ENCODE measurements at places on chromosomes 1 and 21. TPM values are rescaled to one million over a fixed set of nuclear protein-coding genes. Genes with fewer than 3 reads are reported as not detected.
A peak's percentile ranks its signal among the peaks of the same experiment; 100 is the strongest.

DNA sequence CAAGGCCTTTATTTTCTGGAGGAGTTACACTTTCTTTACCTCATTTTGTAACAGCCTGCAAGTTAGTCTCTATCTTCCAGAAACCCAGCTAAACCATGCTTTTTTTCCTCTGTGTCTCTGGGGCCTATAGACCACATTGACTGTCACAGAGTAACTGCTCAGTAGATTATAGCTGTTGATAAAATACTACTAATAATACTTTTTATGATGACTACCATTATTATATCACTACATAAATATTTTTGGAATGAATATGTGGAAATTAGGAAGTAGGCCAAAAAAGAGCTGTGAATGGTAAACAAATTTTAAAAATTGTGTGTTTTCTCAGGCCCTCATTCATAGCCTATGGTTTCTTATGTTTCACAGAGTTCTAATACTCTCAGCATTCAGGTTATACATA lies 233.1 kb upstream of the USP24 start:
- DNase-seq, result no peak

DNA sequence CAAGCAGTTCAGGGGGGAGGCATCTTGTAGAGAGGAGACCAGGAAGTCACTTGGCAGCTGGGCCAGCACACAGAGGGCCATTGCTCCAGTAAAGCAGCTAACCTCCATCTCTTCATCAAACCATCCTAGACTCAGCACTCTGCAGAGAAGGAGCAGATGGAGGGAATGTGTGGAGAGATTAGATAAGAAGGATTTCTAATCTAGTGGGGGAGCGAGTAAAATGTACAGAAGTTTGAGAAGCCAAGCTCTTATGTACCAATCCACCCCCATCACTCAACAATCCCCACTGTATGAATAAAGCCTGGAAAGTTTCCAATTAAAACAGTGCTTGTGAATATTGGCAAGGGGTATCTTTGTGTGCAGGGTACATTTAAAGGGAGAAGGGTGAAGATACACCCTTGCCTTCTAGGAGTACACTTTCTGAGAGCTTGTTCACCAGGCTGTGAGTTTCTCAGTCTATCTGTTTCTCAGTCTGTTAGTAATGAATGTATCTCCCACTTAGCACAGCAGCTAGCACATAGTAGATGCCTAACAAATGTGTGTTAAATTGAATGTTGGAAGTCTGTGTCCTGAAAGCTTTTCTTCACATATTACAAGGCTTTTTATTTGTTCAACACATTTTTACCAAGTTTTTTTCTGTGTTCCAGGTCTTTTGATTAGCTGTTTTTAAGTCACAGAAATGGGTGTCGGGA lies 142.7 kb upstream of the UBE2U start:
- no peak for DNase-seq

DNA sequence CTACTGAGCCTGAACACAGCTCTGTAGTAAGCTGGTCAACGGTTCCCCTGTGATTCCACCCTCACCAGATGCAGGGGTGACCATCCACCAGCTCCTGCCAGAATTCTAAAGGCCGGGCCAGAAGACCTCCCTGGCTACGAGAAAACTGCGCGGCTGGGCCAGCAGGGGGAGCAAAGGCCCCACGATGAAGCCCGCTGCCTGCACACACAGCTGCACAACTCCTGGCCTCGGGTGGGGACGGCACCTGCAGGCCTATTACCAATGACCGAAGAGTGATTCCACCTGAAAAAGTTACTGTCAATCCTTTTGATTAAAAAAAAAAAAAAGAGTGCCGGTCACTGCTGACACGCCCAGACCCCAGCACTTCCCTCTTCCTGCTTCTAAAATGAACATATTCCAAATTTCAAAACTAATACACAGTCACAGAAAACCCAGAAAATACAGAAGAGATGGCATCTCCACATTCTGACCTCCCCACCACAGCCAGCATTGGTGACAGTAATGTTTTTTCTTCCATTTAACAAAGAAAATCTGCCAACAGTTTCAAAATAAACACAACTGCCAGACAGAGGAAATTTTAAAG lies 49.8 kb upstream of the RIPK4 start:
- peak; percentile 70 for DNase-seq

GRCh38 chr1:25128121-25128621 lies 104.1 kb downstream of the SYF2 start:
- DNase-seq, result no peak

LCA5L gene
- total RNA-seq, result 0.83 TPM

DNA sequence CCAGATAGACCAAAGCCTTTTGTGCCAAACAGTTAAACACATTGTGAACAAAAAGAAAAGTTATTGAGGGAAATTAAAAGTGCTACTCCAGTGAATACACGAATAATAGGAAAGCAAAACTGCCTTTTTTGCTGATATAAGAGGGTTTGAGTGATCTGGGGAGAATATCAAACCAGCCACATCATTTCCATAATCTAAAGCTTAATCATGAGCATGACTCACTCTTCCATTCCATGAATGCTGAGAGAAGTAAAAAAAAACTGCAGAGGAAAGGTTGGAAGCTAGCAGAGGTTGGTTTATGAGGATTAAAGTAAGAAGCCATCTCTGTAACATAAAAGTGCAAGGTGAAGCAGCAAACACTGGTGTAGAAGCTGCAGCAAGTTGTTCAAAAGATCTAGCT lies 350.6 kb upstream of the NCAM2 start:
- no peak for DNase-seq

GRCh38 chr21:29293495-29293894 lies 5.2 kb upstream of the BACH1 start:
- DNase-seq, result no peak

RAB42 gene
- total RNA-seq, result 1.4 TPM

PLA2G4A gene
- 2.1 TPM for total RNA-seq

GRCh38 chr1:208312706-208313105 lies 68.5 kb upstream of the PLXNA2 start:
- no peak for DNase-seq

DNA sequence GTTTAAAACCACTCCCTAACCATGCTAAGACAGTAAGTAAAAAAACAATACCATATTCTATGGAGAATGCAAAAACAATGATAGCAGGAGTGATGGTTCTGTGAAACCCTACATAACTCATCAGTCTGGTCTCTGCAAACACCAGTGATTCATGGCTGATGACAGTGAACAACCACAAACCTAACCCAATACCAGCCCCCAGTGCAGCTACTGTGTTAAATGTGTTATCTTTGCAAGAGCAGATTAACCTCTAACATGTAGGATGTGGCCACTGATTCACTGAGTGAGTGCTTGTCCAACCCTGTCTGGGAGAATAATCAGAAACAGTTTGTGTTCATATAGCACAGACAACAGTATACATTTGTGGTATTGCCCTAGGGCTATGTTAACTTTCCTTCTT lies 100.2 kb upstream of the COG2 start:
- DNase-seq, result no peak

TMEM81 gene
- 2.7 TPM for total RNA-seq

DNA sequence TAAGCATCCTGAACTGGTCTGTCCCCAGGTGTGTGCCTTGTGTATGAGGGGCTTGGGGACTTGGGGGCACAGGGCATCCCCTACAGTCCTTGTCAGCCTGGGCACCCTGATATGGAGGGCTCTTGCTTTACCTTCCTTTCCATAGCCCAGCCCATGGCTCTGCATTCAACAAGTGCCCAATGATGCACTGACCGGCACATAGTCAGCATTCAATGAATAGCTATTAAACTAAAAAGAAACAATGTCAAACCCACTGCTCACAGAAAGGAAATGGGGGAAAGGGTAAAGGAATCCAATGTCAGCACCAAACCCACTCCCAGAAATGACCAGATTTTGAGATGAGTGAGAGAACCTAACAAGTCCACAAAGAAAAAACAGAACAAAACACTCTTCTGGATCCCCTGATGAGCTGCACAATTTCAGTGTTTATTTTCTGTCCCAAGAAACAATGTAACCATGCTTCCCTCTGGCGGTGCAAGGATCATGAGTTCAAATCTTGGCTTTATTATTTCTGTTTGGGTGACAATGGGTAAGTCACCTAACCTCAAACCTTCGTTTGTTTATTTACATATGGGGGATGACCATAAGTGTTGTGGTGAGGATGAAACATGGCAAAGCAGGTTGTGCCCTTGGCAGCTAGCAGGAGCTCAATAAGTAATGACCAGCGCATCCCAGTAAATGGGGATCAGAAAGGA lies 22.0 kb downstream of the SYT6 start:
- DNase-seq, result no peak

TPTE gene
- total RNA-seq, result not detected

DNA sequence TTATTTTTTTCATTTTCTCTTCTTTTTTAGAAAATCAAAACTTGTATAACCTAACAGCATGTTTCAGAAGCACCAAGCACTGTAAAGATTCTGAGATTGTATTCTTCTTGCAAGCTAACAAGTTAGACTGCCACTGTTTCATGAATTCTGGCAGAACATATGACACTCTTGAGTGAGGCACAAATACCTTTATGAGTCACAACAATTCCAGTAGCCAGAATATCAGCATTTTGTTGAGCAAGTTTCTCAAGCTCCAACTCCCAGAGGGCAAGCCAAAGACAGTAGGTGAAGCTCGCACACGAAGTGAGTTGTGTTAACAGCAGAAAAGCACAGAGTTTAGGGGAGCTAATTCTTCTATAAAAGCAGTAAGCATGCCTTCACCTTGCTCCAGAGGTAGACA lies 268.8 kb upstream of the NCAM2 start:
- no peak for DNase-seq

GRCh38 chr1:87048237-87048636 lies 133.8 kb downstream of the HS2ST1 start:
- no peak for DNase-seq

GRCh38 chr1:76587212-76587611 lies 280.1 kb upstream of the ST6GALNAC5 start:
- DNase-seq, result no peak

- no peak for DNase-seq
Measured at GRCh38 chr1:116382857-116383483, 9.9 kb downstream of the ATP1A1 start.

DNA sequence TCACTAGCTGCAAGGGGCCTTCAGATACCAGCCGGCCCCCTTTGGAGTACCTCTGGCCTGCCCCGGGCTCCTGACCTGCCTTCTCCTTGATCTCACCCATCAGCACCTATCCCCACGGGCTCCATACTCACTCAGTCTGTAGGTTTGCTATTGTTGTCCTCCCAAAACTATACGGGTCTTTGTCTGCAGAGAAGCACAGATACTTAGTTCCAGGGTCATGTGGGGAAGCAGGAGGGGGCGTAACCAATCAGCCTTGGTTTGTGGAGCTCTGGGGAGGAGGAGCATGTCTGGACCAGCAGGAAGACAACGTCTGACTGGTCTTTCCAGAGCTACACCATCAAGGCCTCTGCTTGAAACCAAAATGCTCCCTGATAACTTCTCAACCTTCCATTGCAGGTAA lies 15.2 kb downstream of the TMEM63A start:
- DNase-seq, result no peak

GRCh38 chr1:39637361-39637760 lies 2.1 kb downstream of the HEYL start:
- no peak for DNase-seq

SPATA6 gene
- 9.8 TPM for total RNA-seq

DNA sequence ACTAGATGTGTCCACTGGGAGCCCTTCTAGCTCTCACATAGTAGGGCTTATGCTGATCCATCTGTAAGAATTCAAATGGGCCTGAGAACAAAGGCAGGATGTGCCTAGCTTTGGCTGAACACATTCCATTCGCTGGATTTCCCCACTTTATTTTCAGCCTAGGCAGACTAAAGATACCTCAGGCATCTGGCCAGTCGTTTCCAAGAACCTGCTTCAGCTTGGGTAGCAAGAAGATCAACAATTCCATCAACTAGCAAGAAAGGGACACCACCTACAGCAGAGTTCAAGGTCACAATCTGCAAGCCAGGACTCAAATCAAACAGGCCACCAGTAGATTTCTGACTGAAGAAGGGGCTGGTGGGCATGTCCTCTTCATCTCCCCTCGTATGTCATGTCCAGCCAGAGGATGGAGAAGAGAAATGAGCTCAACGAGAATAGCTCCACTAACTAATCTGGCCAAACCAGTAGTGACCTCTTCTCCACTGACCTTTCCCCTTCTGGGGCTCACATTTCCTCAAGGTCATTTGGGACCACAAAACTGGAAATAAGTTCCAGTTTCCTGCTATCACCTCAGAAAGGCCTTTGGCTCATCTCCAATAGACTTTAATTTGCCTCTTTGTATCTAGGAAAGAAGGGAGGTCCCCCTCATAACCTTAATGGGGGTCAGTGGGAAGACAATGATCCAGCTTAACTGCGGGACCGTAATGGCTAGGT lies 14.2 kb downstream of the TXNIP start:
- no peak for DNase-seq

DNA sequence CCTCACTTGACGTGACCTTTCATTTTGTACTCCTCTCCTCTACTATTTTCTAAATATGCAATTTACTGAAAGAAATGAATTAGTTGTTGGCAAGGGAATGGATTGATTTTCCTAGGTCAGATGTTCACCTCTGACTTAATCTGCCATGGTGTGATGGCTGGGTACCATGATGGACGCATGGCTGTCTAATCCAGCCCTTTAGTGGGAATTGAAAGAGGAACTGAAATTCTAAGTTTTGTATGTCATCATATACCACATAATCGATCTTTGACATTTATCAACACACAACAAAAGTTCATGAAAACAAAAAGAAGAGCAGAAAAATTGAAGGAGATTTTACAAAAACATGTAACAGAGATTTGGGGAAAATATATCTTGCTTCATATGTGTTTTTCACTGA lies 331.3 kb upstream of the SNX7 start:
- no peak for DNase-seq

SH3D21 gene
- total RNA-seq, result 1.3 TPM

CFHR2 gene
- not detected for total RNA-seq

GRCh38 chr1:22884806-22885530 lies 87.7 kb downstream of the LACTBL1 start:
- no peak for DNase-seq

RBM34 gene
- 50.1 TPM for total RNA-seq

GRCh38 chr1:46043458-46044017 lies 88.9 kb downstream of the PIK3R3 start:
- no peak for DNase-seq

KCNH1 gene
- total RNA-seq, result not detected

S100A3 gene
- total RNA-seq, result 0.70 TPM
